Mucosa of gallbladder (tissue), 1 donor: ENCODE measurements at places on chromosomes 12 and 14.
A peak's percentile ranks its signal among the peaks of the same experiment; 100 is the strongest.

- peak; percentile 43 for DNase-seq
Measured at GRCh38 chr14:103624860-103625259, 4.2 kb upstream of the KLC1 start.

DNA sequence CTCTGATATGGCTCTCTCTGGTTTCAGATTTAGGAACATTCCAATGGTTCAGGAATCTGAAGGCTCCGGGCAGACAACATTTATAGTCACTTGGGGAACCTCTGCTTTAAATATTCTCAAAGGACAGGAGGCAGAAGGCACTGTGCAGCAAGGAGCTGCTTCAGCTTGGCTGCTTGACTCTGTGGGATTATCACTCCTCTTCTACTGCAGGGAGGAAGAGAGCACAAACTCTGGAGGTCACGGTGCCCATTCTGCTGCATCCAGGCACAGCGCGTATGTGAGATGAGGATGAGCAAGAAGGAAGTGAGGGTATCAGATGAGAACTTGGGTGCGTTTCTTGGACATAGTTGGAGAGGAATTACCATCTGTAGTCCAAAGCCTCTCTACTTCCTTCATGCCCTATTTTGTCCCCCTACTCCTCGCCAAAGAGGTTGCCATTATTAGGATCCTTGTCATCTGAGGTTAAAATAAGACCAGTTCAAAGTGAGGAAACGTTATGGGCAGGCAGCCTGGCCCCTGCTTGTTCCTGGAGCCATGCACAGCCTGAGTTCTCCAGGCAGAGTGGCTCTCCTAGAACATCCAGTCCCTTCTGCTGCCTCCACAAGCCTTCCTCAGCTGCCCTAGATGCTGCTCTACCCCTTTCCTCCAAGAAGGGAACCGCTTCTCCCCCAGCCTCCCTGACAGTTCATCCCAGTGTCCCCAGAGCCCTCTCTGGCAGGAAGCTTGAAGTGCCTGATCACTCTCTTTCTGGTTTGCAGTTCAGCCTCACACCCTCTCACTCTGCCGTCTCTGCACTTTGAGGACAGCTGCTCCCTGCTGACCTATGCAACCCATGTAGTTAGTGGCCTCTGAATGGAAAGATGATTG, 12.5 kb downstream of the FGF6 start:
- DNase-seq: no peak

- peak; percentile 84 for DNase-seq
Measured at GRCh38 chr12:119176267-119177055, 2.3 kb upstream of the HSPB8 start.

DNA sequence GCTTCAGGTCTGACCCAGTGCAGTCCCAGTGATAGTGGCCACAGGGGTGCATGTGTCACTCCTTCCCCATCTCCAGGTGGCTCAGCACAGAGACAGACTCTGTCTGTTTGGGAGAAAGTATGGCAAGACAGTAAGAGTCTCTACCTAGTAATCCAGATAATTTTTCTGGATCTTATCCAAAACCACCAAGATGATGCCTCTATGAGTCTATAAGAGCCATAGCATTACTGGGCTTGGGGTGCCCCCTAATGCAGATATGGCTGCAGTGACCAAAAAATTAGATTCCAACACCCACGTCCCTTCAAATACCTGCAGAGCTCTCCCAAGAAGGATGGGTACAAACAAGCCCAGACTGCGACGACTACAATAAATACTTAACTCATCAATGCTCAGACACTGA, 123.8 kb downstream of the GRIP1 start:
- DNase-seq: no peak

GRCh38 chr14:104887623-104888488, 22.8 kb downstream of the CEP170B start:
- no peak for DNase-seq

DNA sequence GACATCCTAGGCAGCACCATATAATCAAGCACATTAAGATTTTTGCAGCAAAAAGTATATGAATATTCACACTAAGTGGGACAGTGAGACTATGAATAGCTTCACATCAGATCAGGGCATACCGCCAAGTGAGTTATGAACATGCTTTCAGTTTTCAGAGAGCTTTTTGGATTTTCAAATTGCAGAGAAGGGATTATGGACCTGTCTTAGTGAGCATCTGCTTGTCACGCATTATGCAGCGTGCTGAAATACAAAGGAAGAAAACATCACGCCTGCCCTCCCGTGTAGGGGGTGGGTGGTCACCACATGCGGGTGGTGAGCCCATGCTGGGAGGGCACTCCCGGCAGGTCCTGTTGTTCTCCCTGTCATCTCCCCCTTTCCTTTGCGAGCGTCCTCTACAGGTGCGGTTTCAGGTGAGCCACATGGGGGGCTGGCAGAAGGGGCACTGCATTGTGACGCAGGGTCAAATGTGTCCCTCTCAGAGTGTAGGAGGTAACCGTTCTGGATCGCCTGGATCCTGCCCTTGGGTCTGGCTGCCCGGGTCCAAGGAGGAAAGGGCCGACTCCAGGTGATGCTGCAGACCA, 42.6 kb downstream of the TRAF3 start:
- DNase-seq: no peak

DNA sequence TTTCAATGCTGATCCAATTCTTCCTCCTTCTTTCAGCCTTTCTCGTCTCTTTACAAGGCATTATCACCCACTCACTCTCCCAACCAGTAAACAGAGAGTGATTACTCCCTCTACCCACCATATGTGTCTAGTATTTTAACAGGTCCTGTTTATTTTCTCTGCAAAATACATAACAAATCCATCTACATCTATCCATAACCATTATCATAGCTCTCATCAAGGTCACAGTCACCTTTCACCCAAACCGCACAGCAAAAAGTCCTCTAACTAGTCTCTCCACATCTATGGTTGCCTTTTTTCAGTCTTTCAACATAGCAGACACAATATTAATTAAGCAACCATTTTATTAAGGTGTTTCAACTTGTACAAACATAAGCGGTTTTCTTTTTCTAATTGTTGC, 21.9 kb upstream of the RERG start:
- no peak for DNase-seq

DNA sequence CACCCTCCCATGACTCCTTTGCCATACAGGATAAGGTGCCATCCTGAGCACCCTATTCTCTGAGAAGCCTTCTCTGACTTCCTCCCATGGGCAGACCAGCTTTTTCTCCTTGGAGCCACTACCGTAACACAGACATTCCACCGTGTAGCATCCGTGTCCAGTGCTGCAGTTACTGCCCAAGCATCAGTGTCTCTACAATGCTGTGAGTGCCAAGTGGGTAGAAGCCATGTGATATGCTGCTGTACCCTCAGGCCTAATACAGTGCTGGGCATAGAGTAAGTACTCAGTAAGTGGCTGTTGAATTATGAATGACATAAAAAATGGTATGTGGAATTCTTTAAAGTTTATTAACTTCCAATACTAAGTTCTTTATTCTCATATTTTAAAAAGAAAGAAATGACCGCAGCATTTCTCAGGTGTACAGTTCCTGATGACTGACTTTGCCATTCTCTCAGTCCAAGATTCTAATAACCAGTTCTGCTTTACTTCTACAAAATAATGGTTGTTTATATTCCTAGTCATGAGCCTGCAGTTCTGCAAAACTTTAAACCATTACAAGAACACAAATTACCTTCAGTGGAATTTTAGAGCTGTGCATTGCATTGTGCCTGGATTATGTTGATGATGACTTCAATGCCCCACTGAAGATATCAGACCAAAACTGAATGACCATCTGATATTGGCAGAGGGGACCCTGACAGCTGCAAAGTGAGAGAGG, 118.7 kb downstream of the RPAP3 start:
- no peak for DNase-seq

- no peak for DNase-seq
Measured at GRCh38 chr14:91570021-91570420, 59.9 kb upstream of the PPP4R3A start.

GRCh38 chr14:63204407-63205043, at the start of gene RHOJ:
RHOJ (plus strand) TSS chr14:63204443; CDS start chr14:63204870, 427 bp downstream.
- DNase-seq: no peak
